Stimulated activated CD4-positive, alpha-beta T cell treated with anti-CD3 and anti-CD28 coated beads, Interleukin-12 subunit alpha, Interleukin-12 subunit beta, amount 100 ng/mL, for 24 hours (primary cell): ENCODE measurements at places on chromosomes 3 and 15.

DNA sequence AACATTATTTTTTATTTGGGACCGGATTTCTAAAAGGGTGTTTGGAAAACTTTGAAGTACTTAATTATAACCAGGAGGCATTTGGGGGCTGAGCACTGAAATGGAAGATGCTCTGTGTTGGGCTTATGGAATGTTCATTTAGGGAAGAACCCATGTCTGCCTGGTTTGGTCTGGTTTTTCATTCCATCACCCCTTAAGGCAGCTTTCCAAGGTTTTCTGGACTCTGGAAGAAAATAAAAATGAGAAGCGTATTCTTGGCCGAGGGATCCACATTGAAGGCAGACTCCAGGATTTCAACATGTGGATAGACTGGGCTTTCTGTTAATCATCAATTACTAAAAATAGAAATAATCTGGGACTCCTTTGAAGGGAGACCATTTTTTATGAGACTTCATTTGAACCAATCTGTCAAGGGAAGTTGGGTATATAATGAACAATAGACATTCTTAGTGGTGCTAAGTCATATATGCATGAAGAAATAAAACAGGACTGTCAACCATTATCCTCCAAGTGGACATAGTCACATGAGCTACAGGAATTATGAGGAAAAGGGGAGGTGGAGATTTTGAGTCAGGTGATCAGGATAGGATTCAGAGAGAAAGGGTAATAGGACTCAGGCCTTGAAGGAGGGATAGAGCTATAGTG, 270.5 kb upstream of the ADAMTS9 start:
- no peak for DNase-seq

DNA sequence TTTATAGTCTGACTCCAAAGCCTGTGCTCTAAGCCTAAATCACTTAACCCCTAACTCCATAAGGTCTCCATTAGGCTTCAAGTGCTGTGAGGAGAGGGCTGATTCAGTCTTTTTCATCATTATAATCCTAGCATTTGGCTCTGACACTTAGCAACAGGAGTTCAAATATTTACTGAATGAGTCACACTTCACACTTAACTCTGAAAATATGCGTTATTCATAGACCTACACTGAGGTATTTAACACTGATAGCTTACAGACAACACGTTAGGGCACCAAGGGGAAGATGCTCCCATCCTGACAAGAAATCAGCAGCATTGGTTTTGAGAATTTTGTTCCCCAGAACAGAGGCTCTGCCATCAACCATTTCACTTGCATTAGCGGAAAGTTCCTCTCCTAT, 53.5 kb downstream of the MSL2 start:
- no peak for DNase-seq

DNA sequence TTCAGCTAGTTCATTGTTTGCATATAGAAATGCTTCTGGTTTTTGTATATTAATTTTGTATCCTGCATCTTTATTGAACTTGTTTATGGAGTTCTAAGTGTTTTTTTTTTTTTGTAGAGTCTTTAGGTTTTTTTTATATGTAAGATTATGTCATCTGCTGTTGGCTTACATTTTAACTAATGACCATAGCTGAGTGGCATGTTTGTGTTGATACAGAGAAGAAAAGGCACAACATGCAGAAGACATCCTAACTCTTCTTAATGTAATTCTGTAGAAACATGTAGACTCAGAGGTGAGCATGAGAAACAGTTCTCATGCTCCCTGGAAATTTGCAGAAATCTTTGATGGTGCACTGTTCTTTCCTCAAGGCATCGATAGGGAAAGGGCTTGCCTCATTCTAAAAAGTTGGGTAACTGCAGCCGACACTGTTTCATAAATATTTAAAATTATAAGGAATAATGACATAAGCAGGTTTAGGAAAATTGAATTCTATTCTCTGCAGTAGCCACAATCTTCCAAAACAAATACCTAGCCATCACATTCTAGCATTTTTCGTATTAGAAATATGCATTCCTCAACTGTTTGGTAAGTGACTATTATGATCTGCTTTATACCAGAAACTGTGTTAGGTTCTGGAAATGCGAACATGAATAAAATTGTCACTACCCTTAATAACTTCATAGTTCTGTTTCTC, 499.6 kb upstream of the KCNMB2 start:
- DNase-seq, result no peak

DNA sequence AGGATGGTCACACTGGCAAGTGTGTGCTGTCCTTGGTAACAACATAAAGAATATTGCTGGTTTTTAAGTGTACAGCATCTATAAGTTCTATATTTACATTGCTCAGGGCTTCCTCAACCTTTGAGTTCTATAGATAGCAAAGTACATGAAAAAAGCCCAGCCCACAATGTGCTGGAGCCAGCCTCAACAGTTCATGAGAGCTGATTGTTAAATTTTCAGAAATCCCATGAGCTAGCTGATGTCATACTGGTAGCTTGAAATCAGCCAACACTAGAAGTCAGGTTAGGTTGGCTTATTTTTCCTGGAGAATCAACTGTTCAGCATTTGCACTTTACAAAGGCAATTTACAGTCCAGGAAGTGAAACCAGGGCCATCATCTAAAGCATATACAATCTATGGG, 102.8 kb downstream of the STRIT1 start:
- DNase-seq, result no peak

- DNase-seq, result no peak
Measured at GRCh38 chr3:72763751-72764440, 84.3 kb downstream of the SHQ1 start.

- DNase-seq, result no peak
Measured at GRCh38 chr3:30475038-30475808, 131.2 kb upstream of the TGFBR2 start.

GRCh38 chr3:63955036-63955650, 43.0 kb upstream of the SCAANT1 start:
- no peak for DNase-seq

DNA sequence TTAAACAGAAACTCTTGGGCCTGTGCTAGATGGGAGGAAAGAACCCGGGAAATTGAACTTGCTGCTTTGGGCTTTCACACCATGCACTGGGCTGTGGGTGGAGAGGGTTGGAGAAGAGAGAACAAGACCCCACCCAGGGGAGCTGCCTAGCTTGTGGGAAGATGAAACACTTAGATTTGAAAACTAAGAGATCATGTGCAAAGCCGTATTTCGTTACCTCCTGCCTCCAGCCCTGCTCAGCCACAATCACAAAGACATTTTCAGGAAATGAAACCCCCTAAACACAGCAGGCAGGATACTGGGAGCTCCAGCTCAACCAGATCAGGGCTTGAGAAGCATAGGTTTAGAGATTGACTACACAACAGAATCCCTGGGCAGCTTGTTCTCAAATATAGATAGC, 183.0 kb upstream of the C2CD4B start:
- no peak for DNase-seq

DNA sequence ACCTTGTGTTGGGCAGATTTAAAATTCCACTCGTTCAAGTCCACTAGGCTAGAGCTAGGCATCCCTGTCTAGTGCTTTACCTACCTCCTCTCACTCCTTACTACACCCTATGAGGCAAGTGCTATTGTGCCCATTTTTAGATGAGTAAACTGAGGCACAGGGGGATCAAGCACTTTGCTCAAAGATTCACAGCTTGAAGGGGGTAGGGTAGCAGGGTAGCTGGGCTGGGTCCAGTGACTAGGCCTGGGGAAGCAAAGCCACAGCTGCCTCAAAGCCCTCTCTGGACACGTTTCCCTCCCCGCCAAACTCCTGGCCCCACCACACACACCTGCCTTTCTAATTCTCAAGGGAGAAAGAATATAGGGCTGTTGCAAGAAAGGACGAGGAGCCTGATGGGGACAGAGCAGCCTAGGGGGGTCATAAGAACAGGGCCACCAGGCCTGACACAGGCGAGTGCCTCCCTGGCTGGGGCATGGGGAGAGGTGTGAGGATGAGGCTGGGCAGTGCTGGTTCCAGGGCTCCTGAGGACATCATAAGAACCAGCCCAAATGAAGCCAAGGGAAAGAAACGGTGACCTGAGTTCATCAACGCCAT, 34.8 kb upstream of the SFMBT1 start:
- DNase-seq, result no peak

GRCh38 chr3:183513046-183513706, 42.3 kb downstream of the KLHL6 start:
- peak; percentile 33 for DNase-seq

GRCh38 chr3:144407335-144407734, 435.7 kb downstream of the DIPK2A start:
- DNase-seq, result no peak

GRCh38 chr15:99092554-99093172, 12.2 kb upstream of the SYNM start:
- DNase-seq, result no peak

DNA sequence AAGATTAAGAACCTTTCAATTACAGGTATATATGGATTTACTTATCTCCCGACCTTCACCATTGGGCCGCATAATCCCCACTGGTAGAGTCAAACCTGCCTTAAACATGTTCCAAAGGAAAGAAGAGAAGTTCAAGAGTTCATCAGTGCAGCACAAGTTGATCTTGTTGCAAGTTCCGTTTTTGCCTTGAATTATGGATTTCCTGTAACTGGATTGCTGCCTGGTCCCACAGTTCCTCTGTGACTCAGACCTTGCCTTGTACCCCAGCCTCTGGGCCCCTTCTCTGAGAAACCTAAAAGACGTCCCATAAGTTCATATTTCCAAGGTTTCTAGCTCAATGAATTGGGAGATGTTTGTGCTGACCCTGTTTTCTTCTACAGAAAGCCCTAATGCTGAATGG, 112.5 kb upstream of the THBS1 start:
- no peak for DNase-seq

- no peak for DNase-seq
Measured at GRCh38 chr3:188090620-188091309, 63.2 kb upstream of the LPP start.

DNA sequence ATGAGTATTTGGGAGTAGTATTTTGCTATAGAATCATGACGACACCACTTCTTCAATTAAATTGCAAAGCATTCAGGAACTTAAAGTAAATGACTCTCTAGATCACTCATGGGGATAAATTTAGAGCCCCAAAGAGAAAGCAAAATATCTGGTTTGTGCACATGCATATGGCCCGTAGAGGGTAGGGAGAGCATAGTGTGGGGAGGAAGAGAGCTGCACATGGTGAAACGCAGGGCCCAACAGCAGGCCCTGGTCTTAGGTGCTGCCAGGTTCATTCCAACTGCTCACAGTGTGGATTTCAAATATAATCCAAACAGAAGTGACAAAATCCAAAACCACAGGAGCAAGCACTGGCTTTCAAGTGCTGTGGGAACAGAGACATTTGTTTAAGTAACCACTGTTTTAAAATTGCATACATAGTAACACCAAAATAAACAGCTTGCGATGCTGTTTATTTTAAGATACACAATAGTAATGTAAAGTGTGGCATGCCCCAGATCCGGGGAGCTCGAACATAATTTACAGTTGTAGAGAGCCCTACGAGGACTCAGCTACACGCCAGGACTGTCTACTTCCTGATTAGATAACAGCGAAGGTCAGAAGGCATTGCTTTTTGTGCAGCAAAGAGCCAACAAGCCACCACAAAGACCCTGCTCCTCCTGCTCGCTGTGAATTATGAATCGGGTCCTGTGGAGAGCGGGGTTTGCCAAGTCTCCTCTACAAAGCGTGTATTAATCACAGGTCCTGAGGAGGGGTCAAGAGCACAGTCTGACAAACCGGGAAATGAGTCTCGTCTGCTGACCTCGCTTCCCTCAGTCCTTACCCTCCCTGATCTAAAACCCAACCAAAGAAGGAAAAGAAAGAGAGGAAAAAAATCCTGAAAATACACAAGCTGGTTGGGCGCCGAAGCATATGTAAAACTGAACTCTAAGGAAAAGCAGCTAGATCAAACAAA, 80.6 kb downstream of the MEIS2 start:
- DNase-seq, result no peak

DNA sequence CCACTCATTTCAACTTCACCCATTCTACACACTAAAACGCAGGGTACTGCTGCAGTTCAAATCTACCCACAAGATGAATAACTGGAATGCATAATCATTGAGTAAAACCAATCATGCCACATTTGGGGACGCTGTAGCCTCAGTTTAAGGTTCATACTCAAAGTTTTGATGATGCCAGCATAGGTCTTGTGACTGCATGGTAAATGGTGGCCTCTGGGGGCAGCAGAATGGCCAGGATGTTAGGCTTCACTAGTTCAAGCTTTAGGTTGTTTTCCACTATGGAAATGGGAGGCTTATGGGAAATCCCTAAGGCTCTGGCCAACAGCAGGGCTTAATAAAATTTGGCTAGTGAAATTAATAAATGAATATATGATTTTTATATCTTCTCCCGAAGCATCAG, 104.3 kb upstream of the TSC22D2 start:
- DNase-seq, result no peak
